ENCODE measurements at places on chromosomes 13 and 19. TPM values are rescaled to one million over a fixed set of nuclear protein-coding genes. Genes with fewer than 3 reads are reported as not detected.

DNA sequence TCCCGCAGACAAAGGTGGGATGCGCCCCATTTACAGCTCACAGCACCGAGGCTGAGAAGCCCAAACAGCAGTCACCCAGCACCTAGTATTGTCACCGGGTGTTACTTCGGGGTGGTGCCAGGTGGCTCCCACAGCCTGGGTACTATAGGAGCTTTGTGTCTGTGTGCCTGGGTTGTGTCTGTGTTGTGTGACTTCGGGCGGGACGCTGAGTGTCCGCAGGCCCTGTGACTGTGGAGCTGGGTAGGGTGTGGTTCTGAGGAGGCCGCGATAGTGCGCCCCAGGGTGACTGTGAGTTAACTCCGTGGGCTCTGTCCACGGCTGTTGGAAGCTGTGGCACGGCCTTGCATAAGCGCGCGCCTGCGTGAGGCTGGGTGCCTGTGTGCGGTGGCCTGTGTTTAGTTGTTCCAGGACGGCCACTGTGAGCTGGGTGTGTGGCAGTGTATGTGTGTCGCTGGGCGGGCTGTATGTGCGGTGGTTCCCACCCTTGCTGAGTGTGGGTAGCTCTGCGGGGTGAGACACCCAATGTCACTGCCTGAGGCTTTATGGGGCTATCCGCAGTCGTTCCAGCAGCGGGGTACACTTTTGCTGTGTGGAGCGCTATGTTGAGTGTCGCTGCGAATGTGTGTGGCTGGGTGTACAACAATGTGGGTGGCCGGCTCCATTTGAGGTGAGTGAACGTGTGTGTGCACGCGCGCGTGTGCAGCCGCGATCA is 559 bp upstream of the SSBP4 start:
- peak; percentile 30 for DNase-seq

ZNF230 gene
- 1.3 TPM for total RNA-seq

PTPRS gene
- 88.1 TPM for total RNA-seq

DNA sequence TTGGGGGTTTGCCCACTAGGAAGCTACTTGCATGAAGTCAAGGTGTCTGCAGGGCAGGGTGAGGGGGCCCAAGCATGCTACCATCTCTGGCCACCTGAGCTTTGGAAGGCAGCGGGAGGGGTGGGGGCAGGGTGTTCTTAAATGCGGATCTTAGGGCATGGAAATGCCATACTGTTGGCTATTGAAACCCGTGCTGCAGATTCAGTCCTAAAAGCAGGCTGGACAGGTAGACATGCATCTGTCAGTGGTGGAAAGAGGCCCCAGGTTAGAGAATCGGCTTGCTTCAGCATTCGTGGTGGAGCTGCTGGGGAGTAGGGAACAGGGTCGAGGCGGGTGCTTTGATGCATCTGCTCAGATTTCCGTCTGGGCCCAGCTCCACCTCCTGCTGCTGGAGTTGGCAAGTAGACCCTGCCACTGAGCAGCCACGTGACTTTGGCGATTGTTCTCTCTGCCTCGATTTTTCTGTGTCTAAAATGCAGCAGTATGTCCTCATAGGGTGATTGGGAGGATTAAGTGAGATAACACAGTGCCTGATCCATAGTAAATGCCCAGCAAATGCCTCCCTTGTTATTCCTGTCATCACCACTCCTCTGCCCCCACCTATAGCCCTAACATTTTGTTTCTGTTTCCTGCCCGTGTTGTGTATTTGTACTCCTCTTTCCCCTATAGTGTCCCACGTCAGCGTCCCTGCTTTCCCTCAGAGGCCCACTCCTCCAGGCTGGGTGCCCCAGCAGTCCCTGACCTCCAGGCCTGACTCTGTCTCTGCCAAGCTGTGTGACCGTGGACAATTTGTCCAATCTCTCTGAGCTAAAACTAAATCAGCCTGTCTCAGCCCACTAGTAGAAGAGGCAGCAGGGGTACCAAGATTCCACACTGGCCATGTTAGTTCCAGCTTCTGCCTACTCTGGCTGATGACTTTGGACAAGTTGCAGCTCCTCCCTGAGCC is 5.8 kb downstream of the PPP1R37 start:
- no peak for DNase-seq

DNA sequence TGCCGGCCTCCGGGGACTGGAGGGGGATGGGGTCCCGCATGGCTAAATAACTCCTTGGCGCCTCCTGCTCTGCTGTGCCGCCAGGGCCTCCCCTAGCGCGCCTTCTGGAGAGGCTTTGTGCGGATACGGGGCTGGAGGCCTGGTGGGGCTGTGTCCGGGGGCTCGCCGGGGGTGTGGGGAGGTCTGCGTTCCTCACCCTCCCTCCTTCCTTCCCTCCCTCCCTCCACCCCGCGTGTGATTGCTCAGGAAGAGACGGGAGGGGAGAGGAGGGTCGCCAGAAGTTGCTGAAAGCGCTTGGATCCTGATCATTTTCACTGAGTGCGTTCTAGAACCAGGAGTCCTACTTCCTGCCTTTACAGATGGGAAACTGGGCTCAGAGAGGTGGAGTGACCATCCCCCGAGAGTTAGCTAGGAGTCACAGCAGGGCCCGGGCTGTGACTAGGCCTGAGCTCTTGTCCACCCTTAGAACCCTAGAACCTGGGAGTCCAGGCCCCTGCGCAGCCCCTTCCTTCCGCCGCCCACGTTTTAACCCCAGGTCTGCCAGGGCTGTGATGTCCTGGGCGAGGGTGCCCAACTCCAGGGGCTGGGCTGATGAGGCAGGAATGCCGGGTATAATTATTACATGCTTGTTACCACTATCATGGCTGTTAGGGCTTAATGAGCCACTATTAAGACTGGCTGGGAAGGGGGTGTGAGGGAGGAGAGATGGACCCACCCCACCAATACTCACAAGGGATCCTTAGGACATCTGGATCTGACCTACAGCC is 782 bp upstream of the JUND start:
- DNase-seq = peak; percentile 57

DNA sequence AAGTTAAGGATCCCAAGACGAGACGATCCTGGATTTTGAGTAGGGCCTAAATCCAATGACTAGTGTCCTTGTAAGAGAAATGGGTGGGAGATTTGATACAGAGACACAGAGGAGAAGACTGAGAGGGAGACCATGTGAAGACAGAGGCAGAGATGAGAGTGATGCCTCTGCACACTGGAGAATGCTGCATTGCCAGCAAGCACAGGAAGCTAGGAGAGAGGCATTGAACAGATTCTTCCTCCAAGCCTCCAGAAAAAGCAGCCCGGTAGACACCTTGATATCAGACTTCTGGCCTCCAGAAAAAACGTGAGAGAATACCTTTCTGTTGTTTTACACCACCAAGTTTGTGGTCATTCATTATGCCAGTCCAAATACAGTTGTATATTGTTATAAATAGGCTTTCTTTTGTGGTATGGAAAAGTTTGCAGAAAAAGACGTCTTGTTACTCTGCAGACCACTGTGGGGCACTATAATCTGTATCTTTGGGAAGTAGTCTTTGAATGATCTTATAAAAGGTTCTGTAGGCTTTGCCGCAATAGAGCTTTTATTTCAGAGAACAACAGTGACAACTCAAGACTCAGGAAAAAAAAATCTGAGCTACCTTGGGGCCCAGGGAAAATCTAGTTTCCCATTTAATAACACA is 17.9 kb upstream of the RFC3 start:
- DNase-seq = peak; percentile 40

- no peak for DNase-seq
These were observed 84.7 kb downstream of the KL start for GRCh38 chr13:33100886-33101285.

DNA sequence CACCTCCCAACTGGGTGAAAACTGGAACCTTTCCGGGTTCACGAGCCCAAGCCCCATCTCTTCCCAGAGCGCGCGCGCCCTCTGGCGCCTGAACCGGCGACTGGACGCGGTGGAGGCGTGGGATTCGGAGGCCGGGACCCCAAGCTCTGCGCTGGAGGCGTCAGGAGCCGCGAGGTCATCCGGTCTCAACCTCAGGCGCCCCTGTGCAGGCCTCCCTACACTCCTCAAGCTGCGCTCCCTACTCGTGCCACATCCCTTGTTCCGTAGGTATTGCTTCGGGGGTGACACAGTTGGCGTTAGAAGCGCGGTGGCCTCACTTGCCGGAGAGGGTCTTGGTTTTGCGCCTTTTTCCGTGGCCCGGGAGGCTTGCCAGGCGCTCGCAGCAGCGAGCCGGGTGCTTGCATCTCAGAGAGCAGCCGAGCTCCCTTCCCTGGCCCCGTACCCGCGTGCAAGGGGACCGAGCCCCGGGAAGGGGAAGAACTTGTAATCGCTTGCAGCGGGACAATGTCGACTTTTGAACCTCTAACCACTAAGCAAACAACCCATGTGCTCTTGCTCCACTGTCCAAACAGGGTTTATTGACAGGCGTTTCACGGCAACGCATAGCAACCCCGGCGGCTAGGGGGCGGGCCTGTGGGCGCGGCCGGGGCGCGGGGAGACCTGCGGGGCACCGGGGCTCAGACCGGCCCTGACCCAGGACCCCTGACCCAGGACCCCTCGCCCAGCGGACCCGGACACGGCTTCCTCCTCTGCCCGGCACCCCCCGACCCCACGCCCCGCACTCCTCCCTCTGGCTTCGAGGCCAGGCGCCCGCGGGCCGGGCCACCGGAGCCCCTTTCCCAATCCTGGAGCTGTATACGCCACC is 8.5 kb downstream of the CDX2 start:
- DNase-seq = peak; percentile 18

PDCD5 gene
- 153 TPM for total RNA-seq

DNA sequence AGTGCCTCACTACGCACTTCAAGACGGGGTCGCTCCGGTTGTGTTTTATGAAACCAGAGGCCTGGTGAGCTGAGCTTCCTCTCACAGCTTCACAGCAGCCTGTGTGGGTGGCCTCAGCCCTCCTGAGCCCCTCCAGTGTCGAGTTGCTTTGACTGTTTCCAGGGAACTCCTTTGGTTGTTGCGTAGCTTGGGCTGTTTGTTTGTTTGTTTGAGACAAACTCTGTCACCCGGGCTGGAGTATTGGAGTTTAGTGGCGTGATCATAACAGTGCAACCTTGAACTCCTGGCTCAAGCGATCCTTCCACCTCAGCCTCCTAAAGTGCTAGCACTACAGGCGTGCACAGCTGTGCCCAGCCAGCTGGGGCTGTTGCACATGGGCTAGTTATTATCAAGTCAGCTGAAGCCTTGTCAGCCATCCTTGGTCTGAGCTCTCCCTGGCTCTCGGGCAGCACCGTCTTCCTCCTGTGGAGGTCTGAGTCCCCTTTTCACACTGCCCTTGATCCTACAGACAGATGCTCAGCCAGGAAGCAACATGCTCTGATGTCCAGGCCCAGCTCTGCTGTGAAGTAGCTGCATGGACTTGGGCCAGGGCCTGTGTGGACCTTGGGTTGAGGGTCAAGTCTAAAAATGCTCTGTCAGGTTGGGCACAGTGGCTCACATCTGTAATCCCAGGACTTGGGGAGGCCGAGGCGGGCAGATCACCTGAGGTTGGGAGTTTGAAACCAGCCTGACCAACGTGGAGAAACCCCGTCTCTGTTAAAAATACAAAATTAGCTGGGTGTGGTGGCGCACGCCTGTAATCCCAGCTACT is 10.2 kb downstream of the DOT1L start:
- no peak for DNase-seq

SLC46A3 gene
- total RNA-seq = 4.3 TPM

DNA sequence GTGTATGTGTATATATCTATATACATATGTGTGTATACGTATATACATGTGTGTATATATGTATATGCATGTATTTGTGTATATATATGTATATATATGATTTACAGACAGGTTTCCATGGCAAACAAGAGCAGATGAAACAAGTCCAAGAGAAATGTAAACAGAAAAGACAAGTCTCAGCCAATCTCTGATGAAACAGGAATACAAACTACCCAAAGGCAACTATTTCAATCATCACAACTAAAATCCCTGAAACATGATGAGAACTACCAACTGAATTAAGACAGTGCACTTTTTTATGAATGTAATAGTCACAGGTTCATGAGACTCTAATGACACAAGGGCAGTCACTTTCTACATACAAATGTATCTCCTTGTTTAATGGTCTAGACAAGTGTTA is 140.2 kb downstream of the TNFRSF19 start:
- DNase-seq = no peak
